ENCODE measurements at places on chromosomes 1 and 21.
A peak's percentile ranks its signal among the peaks of the same experiment; 100 is the strongest.

GRCh38 chr1:94599095-94599813 lies 57.7 kb upstream of the F3 start:
- peak; percentile 75 for DNase-seq

DNA sequence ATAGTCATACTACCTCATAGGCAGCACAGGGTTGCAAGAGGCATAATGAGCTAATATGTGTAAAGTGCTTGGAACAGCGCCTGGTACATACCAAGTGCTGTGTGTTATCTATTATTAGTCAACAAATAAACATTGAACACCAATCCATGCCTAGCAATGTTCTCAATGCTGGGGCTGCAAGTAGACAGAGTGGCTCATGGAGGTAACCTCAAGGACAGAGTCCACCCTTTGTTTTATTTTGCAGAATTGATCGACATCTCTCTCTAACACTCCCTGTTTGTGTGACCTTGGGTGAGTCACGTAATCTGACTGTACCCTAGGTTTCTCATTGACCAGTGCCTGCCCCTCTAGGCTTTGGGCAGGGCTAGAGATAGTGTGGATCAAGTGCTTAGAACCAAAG lies 164.0 kb upstream of the KLHDC7A start:
- DNase-seq = no peak

- DNase-seq = no peak
These were observed 29.5 kb downstream of the TMEM53 start for GRCh38 chr1:44644806-44645205.

GRCh38 chr1:165496501-165496900 lies 47.3 kb upstream of the LRRC52 start:
- no peak for DNase-seq

DNA sequence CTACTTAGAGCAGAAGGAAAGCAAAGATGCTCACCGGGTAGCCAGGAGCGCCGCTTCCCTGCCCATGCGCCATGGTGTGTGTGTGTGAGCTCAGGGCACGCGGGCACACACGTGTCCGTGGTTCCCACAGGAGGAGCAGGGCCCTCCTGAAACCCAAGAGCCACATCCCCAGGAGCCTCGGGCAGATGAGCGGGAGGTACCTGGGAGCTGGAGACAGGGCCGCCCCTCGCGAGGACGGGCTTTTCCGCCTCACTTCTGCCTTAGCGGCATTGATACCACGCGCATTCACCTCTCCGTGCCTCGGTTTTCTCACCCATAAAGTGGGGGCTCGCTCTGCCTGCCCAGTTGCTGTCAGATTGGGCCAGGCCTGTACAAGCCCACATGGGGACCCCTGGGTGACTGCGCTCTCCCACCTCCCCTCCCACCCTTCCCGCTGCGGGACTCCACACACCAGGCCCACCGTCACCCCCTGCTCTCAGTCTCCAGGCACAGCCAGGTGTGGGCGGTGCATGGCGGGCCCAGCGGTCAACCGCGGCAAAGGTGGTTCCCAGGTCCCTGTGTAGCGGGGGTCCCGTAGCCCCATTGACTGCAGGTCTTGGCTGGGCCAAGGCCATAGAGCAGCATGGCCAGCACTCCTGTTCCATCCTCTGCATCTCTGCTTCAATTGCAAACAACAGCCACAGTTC lies 66.3 kb downstream of the SIK1 start:
- no peak for DNase-seq

DNA sequence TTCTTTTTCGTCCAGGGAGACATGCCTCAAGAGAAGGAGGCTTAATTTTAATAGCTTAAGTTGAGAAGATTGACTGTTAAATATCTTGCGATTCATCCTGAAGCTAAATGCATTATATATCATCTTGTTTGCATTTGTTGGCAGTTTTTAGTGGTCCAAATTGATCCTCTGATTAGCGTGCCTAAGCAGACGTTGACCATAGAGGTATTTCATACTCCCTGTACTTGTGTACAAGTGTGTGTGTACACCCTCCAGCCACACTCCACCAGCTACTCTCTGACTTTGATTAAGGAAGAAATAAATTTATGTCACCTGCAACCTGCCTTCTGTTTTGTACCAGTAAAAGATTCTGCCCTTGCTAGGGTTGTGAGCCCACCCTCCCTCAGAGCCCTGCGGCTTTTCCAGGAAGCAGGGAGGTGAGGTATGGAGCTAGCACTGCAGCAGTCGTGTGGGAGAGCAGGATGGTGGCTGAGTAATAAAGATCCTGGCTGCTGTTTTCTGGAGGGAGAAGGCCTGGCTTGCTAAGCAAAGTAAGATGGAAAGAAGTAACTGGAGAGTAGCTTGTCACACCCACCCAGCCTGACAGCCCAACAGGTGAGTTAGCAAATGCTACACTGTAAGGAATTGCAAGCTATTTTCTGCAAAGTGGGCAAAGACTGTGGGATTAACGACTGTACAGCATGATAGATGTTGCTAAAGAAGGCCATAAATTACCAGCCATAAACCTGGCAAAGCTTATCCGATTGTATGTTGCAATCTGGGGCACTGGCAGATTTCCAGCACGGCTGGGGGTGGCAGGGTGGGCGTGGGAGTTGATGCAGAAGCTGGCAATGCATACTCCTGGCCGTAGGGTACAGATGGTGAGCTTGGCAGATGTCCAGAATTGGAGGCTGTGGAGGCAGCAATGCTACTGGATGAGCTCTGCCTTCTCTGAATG lies 170.2 kb downstream of the TNR start:
- no peak for DNase-seq

DNA sequence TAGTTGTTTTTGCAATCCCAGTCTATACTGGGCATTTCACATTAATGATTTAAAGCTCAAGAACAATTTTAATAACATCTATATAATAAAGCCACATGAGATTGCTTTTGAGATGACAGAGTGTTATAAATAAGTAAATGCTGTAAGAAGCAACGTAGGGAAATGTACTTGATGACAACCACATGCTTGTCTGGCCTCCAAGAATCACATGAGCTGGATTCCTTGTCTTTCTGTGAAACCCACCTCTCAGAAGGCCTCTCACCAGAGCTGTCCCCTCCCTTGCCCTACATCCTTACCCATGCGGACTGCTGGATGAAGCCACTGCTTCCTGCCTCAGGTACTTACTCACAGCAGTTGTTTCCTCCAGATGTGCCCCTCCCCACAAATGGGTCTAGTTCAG lies 145.1 kb upstream of the CTTNBP2NL start:
- DNase-seq = no peak

DNA sequence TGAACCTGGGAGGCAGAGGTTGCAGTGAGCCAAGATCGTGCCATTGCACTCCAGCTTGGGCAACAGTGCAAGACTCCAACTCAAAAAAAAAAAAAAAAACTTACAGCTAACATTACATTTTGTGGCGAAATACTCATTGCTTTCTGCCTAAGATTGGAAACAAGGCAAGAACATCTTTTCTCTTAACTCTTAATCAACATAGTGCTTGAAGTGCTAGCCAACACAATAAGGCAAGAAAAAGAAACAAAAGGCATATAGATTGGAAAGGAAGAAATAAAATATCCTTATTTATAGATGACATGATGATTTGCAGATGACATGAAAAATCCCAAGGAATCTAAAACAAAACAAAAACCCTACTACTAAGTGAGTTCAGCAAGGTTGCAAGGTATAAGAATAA lies 24.6 kb upstream of the GJA9 start:
- DNase-seq = no peak

DNA sequence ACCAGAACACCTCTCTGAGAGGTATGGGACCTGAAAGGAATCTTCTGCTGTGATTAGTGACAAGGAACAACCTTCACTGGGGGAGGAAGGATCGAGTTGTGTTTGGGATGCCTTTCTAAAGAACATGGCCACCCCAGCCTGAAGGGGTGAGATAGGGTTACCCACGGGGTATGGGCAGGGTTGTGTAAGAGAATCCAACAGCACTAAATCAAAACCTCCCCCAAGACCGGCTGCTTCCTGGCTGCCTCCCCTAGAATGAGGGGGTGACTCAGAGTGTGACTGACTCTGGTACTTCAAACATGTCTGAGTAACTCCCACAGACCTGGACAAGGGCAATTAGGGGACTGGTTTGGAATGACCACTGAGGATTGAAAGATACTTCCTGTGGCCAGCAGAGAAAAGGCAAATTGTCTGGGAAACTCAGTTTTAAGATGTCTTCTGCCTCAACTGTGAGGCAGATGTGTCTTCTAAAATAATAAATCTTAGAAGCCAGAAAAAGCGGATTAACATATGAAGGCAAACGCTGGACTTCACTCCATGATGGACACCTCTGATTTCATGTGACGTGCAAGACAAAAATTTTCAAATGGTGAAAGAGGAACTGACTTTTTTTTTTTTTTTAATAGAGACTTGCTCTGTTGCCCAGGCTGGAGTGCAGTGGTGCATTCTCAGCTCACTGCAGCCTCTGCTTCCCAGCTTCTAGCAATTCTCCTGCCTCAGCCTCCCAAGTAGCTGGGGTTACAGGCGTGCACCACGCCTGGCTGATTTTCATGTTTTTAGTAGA lies 6.7 kb upstream of the PTPN14 start:
- DNase-seq = peak; percentile 73

- no peak for DNase-seq
These were observed 7.6 kb upstream of the C1orf174 start for GRCh38 chr1:3907621-3908165.

GRCh38 chr1:226274138-226274537 lies 34.8 kb downstream of the LIN9 start:
- peak; percentile 58 for DNase-seq

DNA sequence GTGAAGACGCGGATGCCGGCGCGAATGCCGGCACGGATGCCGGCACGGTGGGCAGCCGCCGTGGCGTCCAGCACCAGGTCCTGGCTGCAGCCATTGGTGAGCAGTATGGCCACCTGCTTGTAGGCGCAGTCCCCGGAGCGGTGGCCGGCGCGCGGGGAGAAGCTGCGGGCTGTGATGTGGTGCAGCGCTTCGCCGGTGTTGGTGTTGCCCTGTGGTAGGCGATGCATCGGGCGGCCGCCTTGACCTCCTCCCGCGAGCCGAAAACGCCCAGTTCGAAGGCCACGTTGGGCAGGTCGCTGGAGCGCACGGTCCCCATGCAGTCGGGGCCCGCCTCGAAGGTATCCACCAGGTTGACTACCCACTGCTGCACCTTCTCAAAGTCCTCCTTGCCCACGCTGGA lies 120.2 kb downstream of the NR5A2 start:
- DNase-seq = no peak
